GM23248 (cell line): ENCODE measurements at places on chromosomes 16 and 17. TPM values are rescaled to one million over a fixed set of nuclear protein-coding genes. Genes with fewer than 3 reads are reported as not detected.

GRCh38 chr17:13885550-13885949 lies 183.8 kb upstream of the COX10 start:
- no peak overlapping the region for H3K27ac ChIP-seq
- no peaks in the 10 kb centered on the region for H3K36me3 ChIP-seq
- DNase-seq, result no peak
- H3K4me1 ChIP-seq, result peaks cover 10% of the 10 kb centered on the region

The CRYBA1 gene
- total RNA-seq, result not detected in 2 replicates

DNA sequence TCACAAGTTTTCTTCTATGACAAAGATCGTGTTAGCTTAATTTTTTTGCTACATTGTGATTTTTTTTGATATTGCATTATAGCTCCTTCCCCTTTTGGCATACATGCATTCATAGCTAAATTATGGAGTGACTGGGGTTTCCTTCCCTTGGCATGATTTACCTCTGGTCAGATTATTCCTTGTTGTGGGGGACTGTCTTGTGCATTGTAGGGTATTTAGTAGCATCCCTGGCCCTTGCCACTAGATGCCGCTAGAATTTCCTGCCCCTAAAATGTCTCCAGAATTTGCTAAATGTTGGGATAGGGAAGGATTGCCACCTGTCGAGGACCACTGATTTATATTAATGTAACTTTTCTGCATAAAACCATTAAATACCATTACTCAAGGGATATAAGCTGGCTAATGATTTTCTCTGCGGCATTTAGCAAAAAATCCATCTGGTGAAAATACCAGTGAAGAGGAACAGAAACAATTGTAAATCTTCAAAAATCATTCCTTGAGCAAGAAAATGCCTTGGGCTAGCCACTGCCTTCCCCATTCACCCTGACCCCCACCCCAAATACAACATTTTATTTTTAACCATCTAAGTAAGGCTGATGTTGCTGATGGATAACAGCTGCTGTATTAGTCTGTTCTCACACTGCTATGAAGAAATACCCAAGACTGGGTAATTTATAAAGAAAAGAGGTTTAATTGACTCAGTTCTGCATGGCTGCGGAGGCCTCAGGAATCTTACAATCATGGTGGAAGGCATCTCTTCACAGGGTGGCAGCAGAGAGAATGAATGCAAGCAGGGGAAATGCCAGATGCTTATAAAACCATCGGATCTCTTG lies 195.2 kb downstream of the MAP2K6 start:
- peak overlapping the region; percentile 39 for H3K4me3 ChIP-seq
- H3K4me1 ChIP-seq, result peaks cover 37% of the 10 kb centered on the region
- peak; percentile 60 for DNase-seq
- no peaks in the 10 kb centered on the region for H3K36me3 ChIP-seq

The NACA2 gene
- total RNA-seq, result not detected in 2 replicates

DNA sequence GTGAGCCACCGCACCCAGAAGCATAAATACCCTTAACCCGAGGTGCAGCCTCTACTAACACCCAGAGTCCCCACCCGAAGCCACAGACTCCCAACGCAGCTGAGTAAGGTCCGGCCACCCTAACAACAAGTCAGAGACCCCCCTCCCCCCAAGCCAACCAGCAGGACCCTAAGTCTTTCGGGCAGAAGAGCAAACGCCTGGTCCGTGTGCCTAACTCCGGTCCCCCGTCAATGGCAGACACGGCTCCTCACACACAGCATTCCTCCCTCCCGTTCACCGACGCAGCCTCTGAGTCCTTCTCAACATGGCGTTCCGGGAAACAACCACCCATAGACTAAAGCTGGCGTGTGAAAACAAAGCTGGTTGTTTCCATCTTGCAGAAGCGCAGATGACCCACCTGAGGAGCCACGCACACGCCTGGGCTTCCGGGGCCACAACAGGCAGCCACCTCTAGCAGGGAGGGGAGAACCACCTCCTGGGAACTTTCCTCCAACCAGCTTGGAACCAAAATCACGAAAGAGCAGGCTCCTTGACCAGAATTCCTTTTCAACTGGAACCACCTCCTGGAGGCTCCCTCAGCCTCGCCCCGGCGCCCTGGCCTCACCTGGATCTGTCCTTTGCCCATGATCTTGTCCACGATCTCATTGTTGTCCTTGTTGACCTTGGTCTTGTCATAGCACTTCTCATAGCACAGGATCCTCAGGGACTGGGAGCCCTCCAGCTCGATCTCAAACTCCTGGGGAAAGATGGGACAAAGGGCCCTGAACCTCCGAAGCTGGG lies 52.7 kb downstream of the TIMM22 start:
- H3K27me3 ChIP-seq, result no peaks in the 10 kb centered on the region
- no peak overlapping the region for H3K27ac ChIP-seq
- no peaks in the 10 kb centered on the region for H3K4me1 ChIP-seq
- no peak overlapping the region for H3K4me3 ChIP-seq

GRCh38 chr16:3020247-3020603 lies at the start of gene TNFRSF12A:
Gene TNFRSF12A (plus strand): TSS chr16:3020368. CDS start chr16:3020398, 30 bp downstream.
- no peaks in the 10 kb centered on the region for H3K27me3 ChIP-seq
- peak within 1 kb of the TSS; percentile 100 for H3K27ac ChIP-seq
- peak; percentile 93 for DNase-seq
- peaks cover 2% of the 10 kb centered on the region; the same call in 1 of the 2 replicates for H3K36me3 ChIP-seq
- H3K4me1 ChIP-seq, result peaks cover 9% of the 10 kb centered on the region

The DGKE gene
- total RNA-seq, result 1.9 and 4.8 TPM in 2 replicates

GRCh38 chr17:4902540-4902939 lies 358 bp downstream of the CHRNE start:
- no peaks in the 10 kb centered on the region for H3K36me3 ChIP-seq
- H3K27ac ChIP-seq, result no peak overlapping the region

DNA sequence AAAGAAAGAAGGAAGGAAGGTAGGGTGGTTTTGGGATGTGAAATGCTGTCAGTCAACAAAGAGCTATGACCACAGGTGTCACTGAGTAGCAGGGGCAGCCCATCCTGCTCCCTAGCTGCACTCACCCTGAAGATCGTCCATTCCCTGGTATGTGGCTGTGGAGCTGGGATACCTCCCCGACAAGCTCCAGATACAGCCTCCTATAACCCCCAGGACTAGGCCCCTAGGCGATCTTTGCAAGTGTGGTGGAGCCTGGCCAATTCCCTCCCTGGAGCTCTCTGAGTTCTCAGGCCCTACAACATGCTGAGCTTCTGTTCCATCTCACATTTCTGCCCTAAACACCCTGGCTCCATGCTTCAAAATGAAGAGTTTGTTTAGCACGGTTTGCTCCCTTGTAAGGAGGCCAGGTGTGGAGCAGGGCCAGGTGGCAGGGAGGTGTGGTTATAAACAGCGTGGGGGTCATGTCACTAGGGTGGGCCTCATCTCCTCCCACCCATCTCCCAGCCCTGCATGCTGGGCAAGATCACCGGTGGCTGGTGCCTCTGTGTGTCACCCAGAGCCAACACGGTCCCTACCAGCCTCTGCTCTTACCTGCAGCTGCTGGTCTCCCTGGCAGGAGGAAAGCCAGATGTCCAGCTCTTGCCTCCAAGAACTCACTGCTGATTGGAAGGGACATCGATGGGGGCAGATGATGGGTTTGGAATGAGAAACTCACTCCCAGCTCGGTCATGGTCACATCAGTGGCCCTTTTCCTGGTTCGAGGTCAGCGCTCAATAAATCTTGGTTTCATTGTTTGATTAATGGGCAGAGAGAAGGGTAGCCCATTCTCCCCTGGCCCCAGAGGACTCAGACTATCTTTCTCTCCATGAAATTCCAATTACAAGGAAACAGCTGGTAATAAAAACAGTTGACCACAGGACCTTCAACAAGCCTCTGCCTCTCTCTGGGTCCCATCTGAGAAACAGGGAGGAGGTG lies 511.0 kb upstream of the CDH5 start:
- no peak overlapping the region for H3K4me3 ChIP-seq
- no peak for DNase-seq

The NKIRAS2 gene
- total RNA-seq, result 70.8 and 71.2 TPM in 2 replicates

The SLX1B gene
- 11.8 and 14.2 TPM in 2 replicates for total RNA-seq

The PROCA1 gene
- total RNA-seq, result 0.65 TPM in 1 of 2 replicates, not detected in the other

DNA sequence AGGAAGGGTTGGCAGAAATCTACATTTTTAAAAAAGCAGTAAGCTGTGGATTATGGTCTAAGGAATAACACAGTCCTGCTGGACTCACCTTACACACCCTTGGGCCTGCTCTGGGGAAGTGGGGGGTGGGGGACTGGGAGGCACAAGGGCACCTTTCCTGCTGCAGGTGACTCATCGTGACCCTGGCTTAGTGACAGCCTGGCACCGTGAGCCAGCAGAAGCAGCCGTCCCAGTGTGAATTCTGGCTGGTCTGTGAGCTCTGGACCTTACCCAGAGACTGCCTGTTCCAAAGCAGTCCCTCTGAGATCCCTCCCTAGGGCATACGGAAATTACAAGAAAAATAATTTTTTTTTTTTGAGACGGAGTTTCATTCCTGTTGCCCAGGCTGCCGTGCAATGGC lies 4.2 kb upstream of the CRK start:
- H3K36me3 ChIP-seq, result peaks cover 3% of the 10 kb centered on the region; the same call in 1 of the 2 replicates
- no peaks in the 10 kb centered on the region for H3K27me3 ChIP-seq
- H3K4me3 ChIP-seq, result no peak overlapping the region
- peaks cover 9% of the 10 kb centered on the region; the same call in 1 of the 2 replicates for H3K4me1 ChIP-seq
- H3K27ac ChIP-seq, result peak overlapping the region; percentile 9

GRCh38 chr16:67965668-67966548 lies 2.5 kb downstream of the SLC12A4 start:
- H3K4me3 ChIP-seq, result peak overlapping the region; percentile 94
- H3K27ac ChIP-seq, result peak overlapping the region; percentile 80
- H3K4me1 ChIP-seq, result peaks cover 18% of the 10 kb centered on the region
- no peak for DNase-seq
- peaks cover 23% of the 10 kb centered on the region for H3K36me3 ChIP-seq

- no peaks in the 10 kb centered on the region for H3K36me3 ChIP-seq
- DNase-seq, result no peak
- no peak overlapping the region for H3K27ac ChIP-seq
- H3K4me3 ChIP-seq, result no peak overlapping the region
- no peaks in the 10 kb centered on the region for H3K4me1 ChIP-seq
Observed at GRCh38 chr16:73615071-73615940, 567.4 kb upstream of the ZFHX3 start.

GRCh38 chr17:44927696-44928095 lies 12.4 kb upstream of the GFAP start:
- no peaks in the 10 kb centered on the region for H3K27me3 ChIP-seq
- H3K4me1 ChIP-seq, result no peaks in the 10 kb centered on the region
- H3K4me3 ChIP-seq, result no peak overlapping the region
- no peaks in the 10 kb centered on the region for H3K36me3 ChIP-seq
- H3K27ac ChIP-seq, result no peak overlapping the region
- DNase-seq, result no peak

DNA sequence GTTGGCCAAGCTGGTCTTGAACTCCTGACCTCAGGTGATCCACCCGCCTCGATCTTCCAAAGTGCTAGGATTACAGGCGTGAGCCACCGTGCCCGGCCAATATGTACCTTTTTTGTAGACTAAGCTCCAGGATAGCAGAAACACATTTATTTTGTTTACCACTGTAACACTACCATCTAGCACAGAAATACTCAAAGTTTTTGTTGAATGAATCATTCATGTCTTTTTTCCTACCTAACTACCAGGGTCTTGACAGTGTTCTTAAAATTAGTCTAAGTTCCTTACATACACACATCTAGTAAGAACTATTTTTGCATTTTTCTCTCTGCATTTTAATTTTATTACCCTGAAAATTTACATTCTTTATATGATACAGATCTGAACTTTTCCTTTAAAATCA lies 44.4 kb downstream of the AKAP10 start:
- H3K4me1 ChIP-seq, result peaks cover 4% of the 10 kb centered on the region; the same call in 1 of the 2 replicates
- DNase-seq, result no peak
- H3K4me3 ChIP-seq, result no peak overlapping the region
- H3K36me3 ChIP-seq, result peaks cover 60% of the 10 kb centered on the region

- peak overlapping the region; percentile 54 for H3K4me3 ChIP-seq
- no peaks in the 10 kb centered on the region for H3K27me3 ChIP-seq
- peak overlapping the region; percentile 94 for H3K27ac ChIP-seq
- H3K36me3 ChIP-seq, result no peaks in the 10 kb centered on the region
- H3K4me1 ChIP-seq, result peaks cover 45% of the 10 kb centered on the region
- DNase-seq, result peak; percentile 92
Observed at GRCh38 chr16:31876951-31877828, 3.6 kb downstream of the ZNF267 start.

The TMC8 gene
- not detected in 2 replicates for total RNA-seq

DNA sequence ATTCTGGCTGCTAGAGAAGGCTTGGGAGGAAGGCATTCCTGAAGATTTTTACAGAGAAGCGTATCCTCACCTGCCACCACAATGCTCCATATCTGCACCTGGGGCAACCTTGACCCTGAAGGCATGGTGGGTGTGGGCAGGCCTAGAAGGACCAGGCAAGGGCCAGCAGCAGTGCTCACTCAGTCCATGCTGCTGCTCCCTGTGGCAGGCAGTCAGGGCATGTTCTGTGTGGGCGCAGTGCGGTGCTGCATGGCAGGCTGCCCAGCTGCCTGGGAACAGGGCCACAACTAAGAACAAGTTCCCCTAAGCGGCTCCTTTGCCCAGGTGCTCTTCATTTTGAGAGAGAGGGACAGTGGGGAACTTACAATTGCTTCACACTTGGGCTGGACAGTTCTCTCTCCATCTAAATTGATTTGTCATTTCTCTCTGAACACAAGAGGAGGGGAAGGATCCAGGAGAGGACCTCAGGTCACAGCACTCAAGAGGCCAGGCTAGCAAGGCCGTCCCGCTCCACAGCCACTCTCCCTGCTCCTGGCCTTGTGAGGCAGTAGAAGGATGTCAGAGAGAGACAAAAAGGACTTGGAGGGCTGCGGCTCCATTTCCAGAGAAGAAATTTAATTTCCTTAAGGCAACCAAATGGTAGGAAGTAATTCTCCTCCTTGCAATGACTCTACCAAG lies 158.8 kb downstream of the AATF start:
- H3K4me1 ChIP-seq, result peaks cover 10% of the 10 kb centered on the region
- H3K4me3 ChIP-seq, result no peak overlapping the region
- no peaks in the 10 kb centered on the region for H3K27me3 ChIP-seq
- H3K36me3 ChIP-seq, result peaks cover 13% of the 10 kb centered on the region; the same call in 1 of the 2 replicates
- H3K27ac ChIP-seq, result no peak overlapping the region
- DNase-seq, result peak; percentile 57

DNA sequence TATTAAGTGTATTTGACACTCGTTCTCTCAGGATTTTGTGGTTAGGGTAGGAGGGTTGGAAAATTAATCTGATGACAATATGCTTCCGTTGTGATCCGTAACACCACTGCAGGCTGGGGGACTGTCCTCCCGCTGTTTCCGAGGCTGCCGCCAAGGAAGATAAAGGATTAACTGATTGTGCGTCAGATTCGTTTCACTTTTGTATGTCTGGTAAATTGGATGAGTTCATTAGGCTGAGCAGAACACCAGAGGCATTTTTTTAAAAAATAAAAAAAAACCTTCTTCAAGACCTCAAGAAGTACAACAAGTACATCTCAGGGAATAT lies 486.7 kb upstream of the SALL1 start:
- H3K36me3 ChIP-seq, result no peaks in the 10 kb centered on the region
- H3K27me3 ChIP-seq, result no peaks in the 10 kb centered on the region
- H3K4me1 ChIP-seq, result peaks cover 44% of the 10 kb centered on the region
- H3K4me3 ChIP-seq, result peak overlapping the region; percentile 55
- peak; percentile 60 for DNase-seq

The CORO7 gene
- total RNA-seq, result 13.2 and 27.7 TPM in 2 replicates

The CTRL gene
- total RNA-seq, result 0.76 TPM in 1 of 2 replicates, not detected in the other

The CDH15 gene
- not detected in 2 replicates for total RNA-seq
